ENCODE measurements at places on chromosomes 12 and 14. TPM values are rescaled to one million over a fixed set of nuclear protein-coding genes. Genes with fewer than 3 reads are reported as not detected.
A peak's percentile ranks its signal among the peaks of the same experiment; 100 is the strongest.

Gene FAM234B
- total RNA-seq, result 5.7 TPM

Gene TBC1D30
- 7.9 TPM for total RNA-seq

Gene CREBL2
- 22.5 TPM for total RNA-seq

Gene CCDC38
- total RNA-seq, result not detected

Gene CEBPE
- not detected for total RNA-seq

Gene IL25
- total RNA-seq, result not detected

Gene APOF
- total RNA-seq, result not detected

Gene FOXM1
- total RNA-seq, result 49.9 TPM

Gene TMTC2
- total RNA-seq, result 1.7 TPM

Gene PLCZ1
- not detected for total RNA-seq

Gene GPR162
- not detected for total RNA-seq

Gene FAR2
- 1.7 TPM for total RNA-seq

Gene IL22
- total RNA-seq, result not detected

GRCh38 chr12:25311506-25311905, 60.8 kb upstream of the KRAS start:
- DNase-seq, result no peak

GRCh38 chr12:7190268-7191055, 976 bp downstream of the PEX5 start:
- DNase-seq, result peak; percentile 24

GRCh38 chr14:56002876-56003625, 115.2 kb upstream of the PELI2 start:
- no peak for DNase-seq

DNA sequence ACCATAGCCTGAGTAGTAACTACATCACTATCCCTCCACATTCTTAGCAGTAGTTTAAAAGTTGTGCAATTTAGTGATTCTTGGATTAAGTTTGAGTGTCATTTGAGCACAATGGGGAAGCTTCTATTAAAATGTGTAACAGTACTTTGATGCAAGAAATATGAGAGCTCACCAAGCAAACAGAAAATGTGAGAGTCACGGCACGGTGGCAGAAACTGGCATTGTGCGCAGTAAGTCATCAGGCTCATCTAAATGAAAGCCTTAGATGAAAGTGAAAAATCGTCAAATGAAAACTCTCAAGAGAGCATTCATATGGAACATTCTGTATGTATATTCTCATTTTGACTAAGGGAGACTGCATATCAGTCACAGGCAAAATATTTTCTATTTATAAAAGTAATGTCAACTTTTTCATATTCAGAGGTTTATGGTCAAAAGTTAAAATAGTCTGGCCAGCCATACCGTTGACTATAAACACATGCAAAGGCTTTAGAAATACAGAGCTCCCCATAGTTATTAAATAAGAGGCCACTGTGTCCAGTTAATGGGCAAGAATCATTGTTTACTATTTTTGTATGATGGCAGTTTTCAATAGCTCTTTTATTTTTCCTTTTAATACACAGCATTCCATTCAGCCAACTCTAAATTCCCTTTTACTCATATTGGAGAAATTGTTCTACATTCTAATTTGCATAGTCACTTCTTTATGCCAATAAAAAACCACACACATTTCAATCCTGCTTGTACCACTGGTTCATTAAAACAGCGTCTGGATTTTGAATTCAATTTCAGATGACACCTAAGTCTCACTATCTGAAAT, 167.9 kb downstream of the PRKD1 start:
- DNase-seq, result no peak

GRCh38 chr14:52856139-52856538, 64.7 kb upstream of the GNPNAT1 start:
- no peak for DNase-seq

GRCh38 chr12:26367991-26368730, 172.8 kb downstream of the SSPN start:
- no peak for DNase-seq

DNA sequence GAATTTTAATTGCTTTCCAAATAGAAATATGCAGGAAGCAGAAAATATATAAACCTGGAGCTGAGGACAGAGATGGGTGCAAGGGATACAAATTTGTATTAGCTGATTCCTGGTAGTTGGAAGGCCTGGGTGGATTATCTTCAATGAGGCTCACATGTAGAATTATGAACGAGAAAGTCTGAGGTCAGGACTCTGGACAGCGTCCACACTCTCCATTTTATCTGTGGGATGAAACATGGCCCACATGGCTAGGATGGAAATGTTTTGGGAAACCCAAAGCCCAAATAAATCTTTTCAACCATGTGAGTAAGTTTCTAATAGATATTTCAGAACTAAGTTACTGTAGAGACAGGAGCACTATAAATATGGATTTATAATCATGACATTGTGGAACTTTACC, 256.1 kb downstream of the APAF1 start:
- DNase-seq, result peak; percentile 16

DNA sequence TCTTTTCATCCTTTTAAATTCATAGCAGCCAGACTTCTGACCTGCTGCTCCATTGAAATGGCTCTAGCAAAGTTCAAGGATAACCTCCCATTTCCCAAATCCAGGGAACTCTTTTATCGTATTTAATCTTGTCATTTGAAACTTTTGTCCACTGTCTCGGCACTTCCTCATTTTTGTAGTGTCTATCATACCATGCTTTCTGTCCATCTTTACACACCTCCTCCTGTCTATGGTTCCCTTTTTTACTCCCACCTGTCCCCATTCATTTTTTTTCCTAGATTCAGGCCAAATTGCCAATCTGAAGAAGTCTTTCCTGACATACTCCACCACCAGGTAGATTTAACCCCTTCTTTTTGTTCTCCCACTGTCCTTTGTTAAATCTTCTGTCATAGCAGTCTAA, 31.0 kb downstream of the NFYB start:
- DNase-seq, result no peak

- no peak for DNase-seq
Measured at GRCh38 chr12:105280966-105281693, 45.2 kb upstream of the APPL2 start.

DNA sequence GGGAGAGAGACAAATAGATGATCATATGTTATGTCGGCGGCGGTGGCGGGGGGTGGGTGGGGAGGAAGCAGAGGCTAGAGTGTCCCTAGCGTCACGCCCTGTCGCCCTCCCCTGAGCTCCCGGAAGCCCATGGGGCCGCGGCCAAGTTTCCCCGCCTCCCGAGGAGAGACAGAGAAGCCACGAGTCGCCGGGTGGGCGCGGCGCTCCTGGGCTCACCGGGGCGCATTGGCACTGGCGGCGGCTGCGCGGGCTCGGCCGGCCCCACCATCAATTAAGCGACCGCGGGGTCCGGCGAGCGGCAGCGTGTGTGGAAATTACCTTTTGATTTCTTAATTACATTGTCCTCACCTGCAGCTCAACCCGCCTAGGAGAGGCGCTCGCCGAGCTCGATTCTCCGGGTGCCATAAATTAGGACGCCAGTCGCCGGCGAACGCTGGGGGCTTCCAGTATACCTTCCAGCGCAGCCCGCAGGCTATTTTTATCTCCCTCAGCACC, 119.9 kb upstream of the LHX5 start:
- no peak for DNase-seq

DNA sequence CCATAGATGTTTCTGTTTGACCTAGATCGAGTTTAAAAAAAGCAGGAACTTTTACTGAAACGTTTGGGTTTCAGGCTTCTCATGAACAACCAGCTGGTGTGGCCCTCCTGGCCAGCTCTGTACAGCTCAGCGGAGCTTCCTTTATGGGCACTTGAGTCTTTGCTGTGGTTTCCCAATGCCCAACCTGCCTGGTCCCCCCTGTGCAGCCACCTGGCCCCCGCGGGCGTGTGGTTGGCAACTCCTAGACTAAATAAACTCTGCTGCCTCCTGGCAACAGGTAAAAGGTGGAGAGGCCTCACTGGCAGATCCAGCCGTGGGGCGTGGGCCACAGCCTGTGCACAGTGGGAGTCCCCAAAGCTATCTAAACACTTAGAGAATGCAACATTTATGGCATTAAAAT, 38.7 kb downstream of the ADGRD1 start:
- no peak for DNase-seq

DNA sequence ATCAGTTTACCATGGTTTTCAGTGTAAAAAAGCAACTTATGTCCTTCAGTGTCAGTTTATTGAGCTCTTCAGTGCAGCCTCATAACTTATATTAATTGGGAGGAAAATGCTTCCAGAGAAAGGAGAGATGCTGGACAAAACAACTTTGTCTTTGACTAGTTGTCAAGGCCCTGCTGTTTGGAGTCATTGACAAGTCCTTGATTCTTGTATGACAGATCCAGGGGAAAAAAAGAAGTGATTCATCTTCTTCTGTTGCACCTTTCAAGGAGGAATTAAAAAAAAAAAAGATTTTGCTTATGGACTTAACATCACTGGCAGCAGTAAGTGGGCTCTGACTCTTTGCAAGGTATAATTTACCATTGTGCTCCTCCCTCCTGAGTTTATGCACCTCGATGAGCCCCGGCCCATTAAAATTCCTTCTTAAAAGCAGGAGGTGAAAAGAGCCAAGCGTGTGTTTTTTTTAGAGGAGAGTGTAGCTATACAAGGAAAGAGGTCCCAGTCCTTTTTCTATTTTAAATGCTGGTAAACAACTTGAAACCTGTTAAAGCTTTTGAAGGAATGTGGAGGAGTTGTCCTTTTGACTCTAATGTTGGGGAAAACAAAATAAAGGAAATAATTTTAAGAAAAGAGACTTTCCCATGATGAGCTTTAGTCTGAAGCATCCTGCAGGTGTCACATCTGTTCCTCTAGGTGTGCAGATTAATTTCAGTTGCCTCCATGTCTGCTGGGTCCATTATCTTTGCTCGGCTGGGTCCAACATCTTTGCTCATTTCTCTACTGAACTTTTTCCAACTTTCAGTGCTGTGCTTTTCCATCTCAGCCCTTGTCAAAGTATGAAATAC, 431.6 kb downstream of the RAD51B start:
- no peak for DNase-seq

GRCh38 chr12:54631551-54631950, 3.1 kb downstream of the LACRT start:
- no peak for DNase-seq

- DNase-seq, result no peak
Measured at GRCh38 chr14:32820682-32821081, 118.0 kb upstream of the NPAS3 start.

- DNase-seq, result no peak
Measured at GRCh38 chr12:113997365-113997764, 31.2 kb upstream of the RBM19 start.

DNA sequence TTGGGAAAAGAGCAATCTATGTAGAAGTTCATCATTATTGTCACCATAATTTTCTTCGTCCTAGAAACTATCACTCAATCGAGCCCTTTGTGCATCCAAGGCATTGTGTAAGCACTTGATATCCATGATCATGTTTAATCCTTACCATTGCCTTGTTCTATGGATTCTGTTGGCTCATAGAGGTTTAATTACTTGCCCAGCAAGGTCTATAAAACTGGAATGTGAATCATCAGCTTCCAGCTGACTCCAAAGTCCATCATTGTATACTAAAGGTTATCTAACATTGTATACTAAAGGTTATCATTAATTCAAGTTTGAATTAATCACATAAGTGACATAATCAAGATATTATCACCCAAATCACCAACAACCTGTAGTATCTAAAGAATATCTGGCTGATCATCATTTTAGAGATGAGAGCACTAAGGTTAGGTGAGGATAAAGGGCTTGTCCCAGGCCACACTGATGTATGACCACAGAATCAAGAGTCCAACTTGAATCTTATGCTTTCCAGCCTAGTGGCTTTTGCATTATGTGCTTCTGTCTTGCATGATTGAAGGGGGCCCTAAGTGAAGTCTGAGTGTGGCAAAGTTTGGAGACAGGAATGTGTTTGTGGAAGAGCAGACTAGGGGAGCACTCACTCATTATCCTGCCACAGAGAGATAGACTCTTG, 188.1 kb downstream of the ANO4 start:
- DNase-seq, result no peak

DNA sequence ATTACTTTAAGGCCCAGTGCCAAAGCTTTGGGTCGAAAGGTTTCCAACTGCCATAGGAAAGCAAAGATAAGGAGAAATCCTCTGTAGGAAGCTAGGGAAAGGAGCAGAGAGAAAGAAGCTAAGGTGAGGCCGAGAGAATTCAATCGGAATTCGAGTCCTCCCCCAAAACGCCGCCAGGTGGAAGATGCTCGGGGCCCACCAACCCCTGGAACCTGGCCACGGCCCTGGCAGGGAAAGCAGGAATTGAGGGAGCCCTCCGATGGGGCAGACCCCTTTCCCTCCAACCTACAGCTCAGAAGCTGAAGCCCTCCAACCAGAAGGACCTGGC, 498 bp downstream of the GMFB start:
- no peak for DNase-seq

DNA sequence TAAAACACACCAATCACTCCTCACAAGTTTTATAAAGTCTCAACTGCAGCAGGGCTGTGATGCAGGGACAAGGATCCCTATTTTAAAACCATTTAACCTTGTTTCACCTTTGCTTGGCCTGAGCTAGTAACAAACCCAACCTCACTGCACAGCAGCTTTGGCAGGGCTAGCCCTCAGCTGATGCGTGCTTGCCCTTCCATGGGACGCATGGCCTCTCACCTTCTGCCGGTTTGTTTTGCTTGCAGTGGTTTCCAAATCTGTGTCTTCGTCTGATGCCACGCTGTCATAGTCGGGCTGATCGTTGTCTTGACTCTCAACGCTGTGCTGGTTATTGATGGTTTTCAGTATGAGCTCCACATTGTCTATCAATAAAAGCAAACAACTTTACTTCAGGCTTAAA, 43.3 kb downstream of the GIT2 start:
- DNase-seq, result no peak

- no peak for DNase-seq
Measured at GRCh38 chr14:95221531-95221930, 64.2 kb upstream of the DICER1 start.

DNA sequence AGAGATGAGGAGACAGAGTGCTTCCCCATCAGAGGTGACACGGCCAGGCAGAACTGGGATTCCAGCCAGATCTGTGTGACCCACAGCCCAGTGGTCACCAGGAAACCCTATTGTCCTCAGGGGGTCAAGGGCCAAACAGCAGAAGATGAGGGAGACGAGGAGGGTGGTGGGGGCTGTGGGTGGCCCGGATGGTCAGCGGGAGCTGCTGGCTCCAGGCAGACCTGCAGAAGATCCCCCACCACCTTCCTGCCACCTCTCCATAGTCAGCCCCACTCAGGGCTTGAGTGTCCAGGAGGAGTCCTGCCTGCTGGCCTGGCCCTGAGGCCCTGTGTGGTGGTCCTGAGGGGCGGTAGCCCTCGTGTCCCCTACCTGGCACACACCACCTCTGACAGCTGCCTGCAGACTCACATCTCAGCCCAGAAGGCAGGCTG, 136.8 kb downstream of the CALM1 start:
- DNase-seq, result no peak

- no peak for DNase-seq
Measured at GRCh38 chr14:91041450-91041849, 19.0 kb downstream of the RPS6KA5 start.

DNA sequence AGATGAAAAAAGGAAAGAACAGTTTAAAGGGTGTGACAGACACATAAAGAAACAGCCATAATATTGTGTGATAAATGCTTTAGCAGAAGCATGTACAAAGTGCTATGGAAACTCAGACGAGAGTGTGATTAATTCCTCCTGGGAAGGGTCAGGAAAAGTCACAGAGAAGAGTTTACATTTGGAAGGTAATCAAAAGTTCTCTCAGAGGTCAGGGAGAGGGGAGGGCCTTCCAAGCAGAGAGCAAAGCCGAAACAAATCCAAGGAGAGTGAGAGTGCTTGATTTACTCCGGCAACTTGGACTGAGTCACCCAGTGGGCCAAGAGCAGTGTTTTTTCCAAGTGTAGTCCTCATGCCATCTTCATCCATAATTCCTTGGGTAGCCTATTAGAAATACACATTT, 108.3 kb downstream of the IGF1 start:
- no peak for DNase-seq
